Panc1 (cell line): ENCODE measurements at places on chromosomes 2 and 18.

- no peak for DNase-seq
These were observed 87.7 kb upstream of the HAAO start for GRCh38 chr2:42879913-42880737.

GRCh38 chr2:235066895-235067294, 115.1 kb downstream of the SH3BP4 start:
- DNase-seq: no peak

DNA sequence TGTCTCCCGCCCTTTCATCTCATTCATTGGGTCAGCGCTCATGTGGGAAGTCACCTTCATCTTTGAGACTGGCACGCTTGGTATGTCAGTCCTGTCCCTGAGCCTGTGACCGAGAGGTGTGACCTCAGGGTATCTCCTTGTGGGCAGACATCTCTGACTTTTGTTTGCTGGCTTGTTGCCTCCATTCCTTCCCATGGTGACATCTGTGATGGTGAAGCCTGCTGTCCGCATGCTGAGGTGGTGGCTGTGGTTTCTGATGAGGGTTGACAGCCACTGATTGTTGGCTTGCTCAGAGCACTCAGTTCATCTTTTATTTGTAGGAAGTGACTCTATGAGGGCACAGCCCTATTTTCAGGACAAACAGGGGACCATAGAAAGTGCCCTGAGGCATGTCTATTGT, 139.2 kb downstream of the SLC4A3 start:
- DNase-seq: no peak

- no peak for DNase-seq
These were observed 165.2 kb upstream of the ALKAL2 start for GRCh38 chr2:453132-453531.

DNA sequence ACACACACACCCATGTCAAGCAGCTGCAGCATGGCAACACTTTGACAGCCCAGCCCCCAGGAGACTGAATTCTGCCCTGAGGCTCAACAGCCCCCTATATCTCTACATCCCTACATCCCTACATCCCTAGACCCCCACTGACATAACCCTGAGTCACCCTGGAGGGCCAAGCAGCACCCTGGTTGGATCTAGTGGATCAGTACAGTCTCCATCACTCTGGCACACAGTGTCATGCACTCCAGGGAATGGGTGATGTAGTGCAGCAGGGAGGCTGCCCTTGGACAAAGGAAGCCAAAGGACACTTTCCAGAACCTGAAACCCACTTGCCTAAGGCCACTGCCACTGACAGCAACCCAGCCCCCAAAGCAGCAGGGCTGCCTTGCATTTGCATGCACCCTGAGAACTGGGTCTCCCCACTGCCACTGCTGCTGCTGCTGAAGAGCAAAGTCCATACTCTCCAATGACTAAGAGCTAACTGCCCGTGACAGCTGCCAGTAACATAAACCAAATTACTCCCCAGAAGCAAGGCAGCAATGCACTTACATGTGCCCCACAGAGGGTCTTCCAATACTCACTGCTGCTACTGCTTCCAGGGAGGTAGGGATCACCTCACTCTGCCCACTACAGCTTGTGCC, 681.6 kb upstream of the KLHL29 start:
- no peak for DNase-seq

GRCh38 chr2:102677244-102678215, 58.2 kb downstream of the SLC9A2 start:
- no peak for DNase-seq
